ENCODE measurements at places on chromosomes 12 and 14.

DNA sequence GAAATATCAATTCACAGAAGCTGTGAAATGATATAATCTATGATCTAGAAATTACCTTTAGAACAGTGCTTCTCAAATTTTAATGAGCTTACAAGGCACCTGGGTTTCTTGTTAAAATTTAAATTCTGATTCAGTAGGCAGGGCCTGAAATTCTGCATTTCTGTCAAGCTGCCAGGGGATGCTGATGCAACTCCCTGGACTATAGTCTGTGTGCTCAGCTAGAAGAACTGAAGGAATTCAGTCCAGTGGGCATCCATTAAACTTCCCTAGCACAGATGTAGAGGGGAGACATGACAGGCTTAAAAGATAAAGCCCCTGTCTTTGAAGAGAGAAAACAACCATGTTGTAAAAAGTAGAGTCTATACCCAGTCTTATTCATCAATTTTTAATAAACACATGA lies 441.8 kb downstream of the TMTC2 start:
- DNase-seq, result no peak

DNA sequence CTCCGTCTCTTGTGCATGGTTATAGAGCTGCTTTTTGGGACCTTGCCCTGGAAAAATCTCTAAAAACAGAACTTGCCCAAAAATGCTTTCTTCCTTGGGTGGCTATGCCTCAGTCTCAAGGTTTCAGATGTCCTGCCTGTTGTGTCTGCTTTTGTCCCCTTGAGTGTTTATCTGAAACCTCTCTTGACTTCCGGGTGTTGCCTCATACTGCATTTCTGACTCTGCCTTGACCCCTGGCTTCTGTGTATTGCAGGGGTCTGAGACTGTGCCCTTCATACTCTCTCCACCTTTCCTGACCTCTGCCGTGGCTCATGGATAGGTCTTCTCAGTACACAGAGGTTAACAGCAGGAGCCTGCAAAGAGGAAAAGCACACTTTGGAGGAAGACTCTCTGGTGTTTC lies 124.8 kb upstream of the NTF3 start:
- no peak for DNase-seq

DNA sequence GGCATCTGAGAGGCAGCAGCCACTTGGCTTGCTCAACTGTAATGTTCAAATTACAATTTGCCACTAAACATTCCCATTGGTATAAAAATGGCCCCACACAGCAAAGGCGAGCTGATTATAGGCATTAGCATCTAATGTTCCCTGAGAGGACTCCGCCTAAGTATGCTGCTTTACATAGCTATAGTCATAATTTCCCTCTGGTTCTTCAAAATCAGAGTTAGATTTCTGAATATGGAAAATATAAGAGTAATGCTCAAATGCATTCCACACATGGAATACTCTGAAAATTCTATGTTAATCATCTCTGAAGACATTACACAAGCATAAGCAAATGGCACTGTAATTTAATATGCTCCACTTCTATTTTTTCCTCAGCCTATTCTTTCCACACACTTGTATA lies 83.7 kb upstream of the BTG1 start:
- DNase-seq, result no peak

DNA sequence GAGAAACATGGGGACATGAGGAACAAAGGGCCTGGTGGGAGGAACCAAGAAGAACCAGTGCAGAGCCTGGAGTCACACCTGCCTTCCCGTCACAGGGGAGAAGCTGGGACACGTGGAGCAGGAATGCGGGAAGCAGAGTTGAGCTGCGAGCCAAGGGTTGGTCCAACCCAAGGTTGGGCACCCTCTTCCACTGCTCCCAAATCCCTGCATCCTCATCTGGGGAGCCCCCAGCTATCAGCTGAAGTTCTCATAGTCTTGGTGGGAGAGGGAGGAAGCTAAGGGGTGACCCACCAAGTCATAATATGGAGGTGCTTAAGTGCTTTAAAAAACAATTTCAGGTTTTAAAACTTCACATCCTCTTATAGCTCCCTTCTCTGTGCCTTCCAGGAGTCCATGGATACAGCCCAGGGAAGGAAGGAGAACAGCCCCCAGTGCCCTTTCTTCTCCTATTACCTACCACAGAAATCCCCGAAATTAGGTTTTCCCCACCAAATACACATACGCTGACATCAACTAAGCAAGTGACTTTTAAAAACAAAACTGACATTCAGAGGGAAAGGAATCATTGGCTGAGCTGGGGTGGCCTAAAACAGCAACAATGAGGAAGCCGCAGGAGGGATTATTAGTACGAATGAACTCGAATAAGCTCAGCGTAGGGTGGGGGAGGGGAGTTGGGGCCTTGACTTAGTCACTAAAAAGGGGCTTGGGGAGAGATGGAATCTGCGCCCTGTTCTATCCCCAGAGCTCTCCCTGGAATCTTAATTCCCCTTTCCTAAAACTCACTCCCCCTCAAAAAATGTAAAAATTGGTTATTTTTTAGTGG lies 4.5 kb downstream of the MYL6 start:
- DNase-seq, result no peak

DNA sequence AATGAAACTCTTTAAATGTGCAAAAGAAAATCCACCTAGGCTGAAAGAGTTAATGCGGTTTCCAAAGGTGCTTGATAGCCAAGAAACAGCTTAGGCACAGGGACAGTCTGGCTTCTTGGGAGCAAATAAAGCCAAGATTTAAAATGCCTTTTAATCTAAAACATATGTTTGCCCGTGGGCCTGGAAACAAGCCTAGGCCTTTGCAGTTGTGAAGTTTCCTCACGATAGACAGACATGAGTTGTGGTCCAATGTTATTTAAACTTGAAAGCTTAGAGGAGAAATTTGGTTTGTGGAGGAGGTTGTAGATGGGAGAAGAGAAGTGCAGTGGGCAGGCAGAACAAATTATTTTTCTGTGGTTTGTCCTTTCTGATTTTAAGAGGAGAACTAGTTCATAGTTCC lies 29.8 kb downstream of the PROX2 start:
- DNase-seq, result no peak

- no peak for DNase-seq
These were observed 20.2 kb downstream of the EVL start for GRCh38 chr14:100085462-100085861.

GRCh38 chr12:29617407-29617803 lies 119.9 kb upstream of the OVCH1 start:
- no peak for DNase-seq

GRCh38 chr14:85041618-85042017 lies 488.3 kb upstream of the FLRT2 start:
- no peak for DNase-seq

DNA sequence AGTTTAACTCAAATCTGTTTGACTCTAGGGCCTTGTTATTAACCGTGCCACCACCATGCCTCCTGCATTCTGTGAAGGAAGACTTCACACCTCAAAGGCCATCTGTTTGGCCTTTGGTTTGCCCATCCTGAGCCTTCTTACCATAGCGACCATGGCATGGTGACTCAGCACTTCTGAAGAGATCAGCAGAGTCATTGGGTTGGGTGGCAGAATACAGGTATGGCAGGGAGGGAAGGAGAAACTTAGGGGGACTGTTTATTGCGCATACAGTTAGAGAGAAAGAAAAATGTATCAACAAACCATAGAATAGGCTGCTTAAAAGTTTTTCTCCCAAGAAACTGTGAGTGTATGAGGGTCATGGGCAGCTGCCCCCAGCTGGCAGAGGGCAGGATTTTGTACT lies 49.2 kb downstream of the DAD1 start:
- DNase-seq, result no peak

GRCh38 chr14:101008196-101008595 lies 104.7 kb upstream of the RTL1 start:
- no peak for DNase-seq

DNA sequence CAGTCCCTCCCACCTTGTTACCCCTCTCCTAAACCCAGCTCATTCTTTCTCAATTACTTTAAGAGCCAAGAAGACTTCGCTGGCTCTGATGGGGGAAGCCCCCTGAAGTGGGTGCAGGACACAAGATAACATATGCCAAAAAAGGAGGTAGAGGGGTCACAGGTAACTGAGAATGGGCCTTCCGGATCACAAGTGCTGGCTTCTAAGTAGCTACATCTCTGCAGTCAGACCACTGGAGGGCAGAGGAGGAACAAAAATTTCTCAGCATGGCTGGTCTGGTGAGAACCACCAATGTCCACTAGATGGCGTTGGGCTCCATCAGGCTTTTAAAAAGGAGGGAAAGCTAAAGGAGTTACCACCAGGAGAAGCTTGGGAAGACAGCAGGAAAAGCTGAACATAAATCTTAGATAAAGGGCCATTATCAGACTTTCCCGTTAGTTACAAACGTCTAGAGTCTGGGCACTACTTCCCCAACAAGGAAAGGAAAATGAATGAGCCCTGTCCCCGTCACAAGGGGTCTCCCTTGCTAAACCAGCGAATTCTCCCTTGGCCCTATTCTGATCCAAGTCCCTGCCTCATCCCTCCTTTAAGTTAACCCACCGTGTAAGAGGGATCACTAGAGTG lies 11.6 kb upstream of the CDH24 start:
- peak; percentile 89 for DNase-seq

DNA sequence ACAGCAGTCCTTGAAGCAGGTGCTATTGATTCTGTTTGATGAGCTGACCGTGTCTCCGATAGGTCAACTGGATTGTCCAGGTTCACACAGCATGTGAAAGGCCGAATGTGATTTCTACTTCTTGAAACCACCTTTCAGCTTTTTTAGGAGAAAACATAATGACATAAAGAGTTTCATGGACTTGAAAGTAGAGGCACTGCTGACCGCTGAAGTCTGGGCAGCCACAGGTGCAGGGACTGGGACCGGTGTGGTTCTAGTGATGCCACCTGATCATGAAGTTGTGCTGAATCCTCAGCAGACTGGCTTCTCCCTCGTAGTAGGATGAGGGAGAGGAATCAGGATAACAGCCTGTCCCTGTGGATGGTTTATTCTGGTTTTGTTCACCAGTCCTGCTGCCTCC lies 108.1 kb downstream of the ETV6 start:
- no peak for DNase-seq

GRCh38 chr12:132052196-132052932 lies 91.8 kb downstream of the DDX51 start:
- DNase-seq, result no peak

GRCh38 chr12:75660805-75661404 lies 149.5 kb upstream of the KRR1 start:
- peak; percentile 60 for DNase-seq

DNA sequence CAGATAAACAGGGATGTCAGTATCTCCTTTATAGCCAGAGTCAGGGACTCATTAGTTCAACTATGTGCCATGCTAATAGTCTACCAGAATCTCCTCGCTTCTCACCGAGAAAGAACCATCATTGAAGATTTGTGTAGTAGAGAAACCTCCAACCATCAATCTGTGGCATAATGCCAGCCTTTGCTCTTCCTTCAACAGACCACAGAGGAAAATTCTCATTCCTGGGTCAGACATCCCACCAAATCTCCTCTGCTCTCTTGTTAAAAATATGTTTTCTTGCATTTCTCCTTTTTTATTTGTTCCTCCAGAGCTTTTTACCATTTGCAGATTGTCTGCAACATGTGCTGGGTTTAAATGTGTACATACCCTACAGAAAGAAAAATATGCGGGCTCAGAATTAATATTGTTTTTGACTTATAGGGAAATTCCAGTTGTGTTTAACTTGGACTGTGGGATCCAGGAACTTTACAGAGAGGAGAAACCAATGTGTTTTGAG lies 64.9 kb downstream of the LLPH start:
- no peak for DNase-seq

DNA sequence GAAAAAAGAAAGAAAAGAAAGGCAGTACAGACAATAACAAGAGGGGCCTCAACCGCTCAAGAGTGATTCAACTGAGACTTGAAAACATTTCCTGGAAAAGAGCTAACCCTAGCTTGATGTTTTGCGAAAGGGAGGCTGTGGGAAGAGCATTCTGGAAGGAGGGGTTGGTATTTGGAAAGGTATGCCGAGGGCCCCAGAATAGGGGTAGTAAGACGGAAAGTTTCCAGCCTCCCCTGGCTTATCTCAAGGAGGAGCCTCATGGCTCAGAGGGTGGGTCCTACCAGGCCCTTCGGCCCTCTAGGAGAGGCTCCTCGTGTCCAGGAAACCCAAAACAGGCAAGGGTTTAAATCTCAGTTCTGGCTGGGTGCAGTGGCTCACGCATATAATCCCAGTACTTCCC lies 8.4 kb downstream of the RNU4-2 start:
- DNase-seq, result no peak

DNA sequence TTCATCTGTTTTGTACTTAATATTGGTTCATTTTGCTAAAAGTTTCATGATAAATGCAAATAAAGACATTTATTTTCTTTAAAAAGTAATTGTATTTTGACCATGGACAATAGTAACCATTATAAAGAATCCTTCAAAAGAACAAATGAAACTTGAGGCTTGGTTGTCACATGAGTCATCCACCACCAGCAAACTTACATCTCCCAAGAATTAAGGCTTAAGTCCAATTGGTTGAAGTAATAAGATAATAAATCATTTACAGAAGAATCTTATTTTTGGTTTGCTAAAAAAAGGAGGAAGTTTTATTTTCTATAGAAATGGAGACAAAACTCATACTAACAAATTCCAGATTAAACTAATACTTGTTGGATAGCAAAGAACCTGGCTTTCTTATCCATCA lies 84.8 kb upstream of the KITLG start:
- no peak for DNase-seq

DNA sequence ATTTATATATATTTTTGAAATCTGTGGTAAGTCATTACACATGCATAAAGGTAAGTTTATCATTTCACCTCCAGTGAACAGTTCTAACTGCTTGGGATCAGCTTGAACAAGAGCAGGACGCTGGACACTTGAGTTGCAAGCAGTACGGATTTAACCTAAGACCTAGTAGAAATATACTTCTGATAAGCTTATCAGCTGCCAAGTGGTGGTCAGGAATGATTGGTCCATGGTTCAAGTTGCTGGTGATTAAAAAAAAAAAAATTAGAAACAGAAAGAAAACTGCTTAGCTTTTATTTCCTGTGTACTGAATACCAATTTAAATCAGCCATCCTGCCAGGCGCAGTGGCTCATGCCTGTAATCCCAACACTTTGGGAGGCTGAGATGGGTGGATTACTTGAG lies 88.6 kb downstream of the AEBP2 start:
- DNase-seq, result no peak

DNA sequence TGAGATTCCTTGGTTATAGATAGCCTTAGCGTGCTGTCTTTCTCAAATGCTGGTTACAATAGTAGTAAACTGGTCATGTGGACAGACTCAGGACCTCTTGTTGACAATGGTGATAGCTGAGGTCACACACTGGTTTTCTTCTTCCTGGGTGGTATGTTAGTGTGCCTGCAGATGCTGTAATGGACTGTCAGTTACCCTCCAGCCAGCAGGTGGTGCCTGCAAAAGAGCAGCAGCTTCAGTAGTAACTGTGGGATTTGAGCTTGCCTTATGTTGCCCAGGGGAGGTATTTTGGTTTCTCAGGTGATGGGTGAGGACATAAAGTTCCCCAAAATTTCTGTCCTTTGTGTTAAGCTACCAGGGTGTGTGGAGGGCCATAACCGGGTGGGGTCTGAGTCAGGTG lies 33.7 kb upstream of the SCAF11 start:
- DNase-seq, result no peak

All from RWPE1 (cell line).